ENCODE measurements at places on chromosomes 11 and 22.

DNA sequence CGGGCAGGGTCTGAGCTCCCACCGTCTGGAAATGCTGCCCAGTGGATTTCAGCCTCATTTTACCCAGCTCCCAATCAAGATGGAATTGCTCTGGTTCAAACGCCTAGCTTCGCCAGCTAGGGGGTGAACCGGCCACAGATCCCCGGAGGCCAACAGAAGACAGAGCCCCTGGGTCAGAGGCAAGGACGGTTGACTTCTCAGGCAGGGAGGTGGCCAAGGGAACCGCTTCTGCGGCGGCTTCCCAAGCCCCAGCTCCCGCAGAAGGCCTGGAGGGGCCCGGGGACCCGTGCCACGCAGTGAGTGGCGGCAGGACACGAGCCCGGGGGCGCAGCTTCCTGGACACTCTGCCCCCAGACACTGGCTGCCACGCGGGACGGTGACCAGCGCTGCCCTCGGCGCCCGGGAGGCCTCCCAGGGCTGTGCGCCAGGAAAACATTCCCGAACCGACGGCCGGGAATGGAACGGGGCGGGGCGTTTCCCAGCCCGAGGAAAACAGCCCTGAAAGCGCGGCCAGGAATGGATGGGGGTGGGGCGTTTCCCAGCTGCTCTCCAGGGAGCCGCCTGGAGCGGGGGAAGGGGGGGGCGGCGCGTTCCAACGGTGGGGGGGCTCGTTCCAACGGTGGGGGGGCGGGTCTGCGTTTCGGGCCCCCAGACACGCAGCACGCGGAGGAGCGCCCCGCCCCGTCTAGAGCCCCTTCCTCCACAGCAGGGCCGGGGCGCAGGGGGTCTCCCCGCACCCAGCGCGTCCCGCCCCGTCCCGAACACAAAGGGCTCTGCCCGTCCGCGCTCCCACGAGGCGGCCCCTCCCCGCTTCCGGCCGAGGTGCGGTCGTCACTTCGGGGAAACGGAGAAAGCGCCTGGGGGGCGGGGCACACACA lies 13.5 kb upstream of the B4GALNT4 start:
- DNase-seq: peak; percentile 61

- DNase-seq: no peak
These were observed 46.5 kb upstream of the SORL1 start for GRCh38 chr11:121405646-121406045.

GRCh38 chr22:45583504-45583903 lies 80.8 kb downstream of the FBLN1 start:
- no peak for DNase-seq

DNA sequence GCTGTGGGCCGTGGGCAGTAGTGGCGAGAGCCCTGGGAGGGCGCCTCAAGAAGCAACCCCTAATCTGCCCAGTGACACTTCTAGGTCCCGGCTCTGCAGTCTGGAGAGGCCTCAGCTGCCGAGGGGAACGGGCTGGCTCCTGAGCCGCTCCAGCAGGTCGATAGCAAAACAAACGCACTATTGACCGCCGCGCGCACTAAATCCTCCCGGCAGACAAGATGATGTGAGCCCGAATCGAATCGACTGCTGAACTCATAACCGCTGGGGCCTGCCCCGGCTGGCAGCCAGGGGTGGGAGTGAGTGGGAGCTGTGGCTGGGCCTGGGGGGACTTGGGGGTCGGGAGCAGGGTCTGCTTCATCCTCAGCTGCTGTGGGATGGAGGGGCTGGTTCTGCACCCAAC lies 36.1 kb downstream of the FLRT1 start:
- no peak for DNase-seq

- no peak for DNase-seq
These were observed 1.4 kb downstream of the MED15 start for GRCh38 chr22:20508815-20509271.

GRCh38 chr22:41181349-41182241 lies 23.5 kb upstream of the L3MBTL2 start:
- no peak for DNase-seq

DNA sequence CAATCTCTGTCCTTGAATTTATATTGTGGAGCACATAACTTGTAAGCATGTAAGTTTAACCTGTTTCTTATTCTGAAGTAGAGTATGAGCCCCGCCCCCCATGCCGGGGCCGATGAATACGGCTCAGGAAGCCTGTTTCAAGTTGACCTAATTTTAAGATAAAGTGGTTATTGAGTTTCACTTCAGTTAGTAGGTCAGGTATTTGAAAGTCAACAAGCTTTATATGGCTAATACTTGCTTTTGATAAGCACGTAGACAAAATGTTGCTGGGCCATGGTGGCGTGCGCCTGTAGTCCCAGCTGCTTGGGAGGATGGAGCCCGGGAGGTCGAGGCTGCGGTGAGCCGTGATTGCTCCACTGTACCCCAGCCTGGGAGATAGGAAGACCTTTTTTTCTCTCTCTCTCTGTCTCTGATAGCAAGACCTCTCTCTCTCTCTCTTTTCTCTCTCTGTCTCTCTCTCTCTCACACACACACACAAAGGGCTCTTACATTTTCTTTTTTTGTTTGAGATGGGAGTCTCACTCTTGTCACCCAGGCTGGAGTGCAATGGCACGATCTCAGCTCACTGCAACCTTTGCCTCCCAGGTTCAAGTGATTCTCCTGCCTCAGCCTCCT lies 14.4 kb downstream of the YWHAH start:
- no peak for DNase-seq

DNA sequence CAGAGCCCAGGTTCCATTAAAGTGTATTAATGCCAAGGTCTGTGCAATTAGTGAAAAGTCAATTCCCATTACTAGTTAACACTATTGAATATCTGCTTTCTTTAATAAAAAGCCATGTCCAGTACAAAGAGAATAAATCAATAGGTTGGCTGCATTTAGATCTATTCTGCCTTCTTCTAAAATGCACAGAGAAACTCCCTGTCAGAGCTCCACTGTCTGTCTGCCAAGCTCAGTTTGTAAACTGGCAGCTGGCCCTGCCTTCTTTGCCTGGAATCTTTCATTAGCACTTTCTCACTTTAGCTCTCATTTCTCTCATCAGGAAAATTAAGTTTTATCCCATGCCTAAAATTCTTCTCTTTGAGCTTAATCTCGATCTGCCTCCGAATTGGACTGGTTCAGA lies 35.6 kb downstream of the ARL14EP start:
- no peak for DNase-seq

- DNase-seq: no peak
These were observed 39.9 kb upstream of the BLID start for GRCh38 chr11:122155765-122156527.

DNA sequence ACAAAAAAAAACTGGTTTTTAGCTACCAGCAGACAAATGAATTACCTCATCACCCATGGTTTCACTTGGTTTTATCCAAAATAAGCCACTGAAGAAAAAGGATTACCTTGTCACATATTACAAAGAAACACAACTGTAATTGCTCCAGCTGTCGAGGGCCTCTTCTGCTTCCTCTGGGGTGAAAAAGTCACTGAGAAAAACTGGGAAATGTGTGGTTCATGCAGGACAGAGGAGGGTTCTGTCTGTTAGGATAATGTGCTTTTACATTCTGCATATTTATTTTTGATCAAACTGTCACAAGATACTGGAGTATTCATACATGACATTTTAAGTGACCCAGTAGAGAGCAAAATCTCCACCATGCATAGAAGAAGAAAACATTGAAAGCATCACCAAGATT lies 211.7 kb downstream of the NAV2 start:
- no peak for DNase-seq

- DNase-seq: no peak
These were observed 42.9 kb downstream of the INSC start for GRCh38 chr11:15157606-15158137.

DNA sequence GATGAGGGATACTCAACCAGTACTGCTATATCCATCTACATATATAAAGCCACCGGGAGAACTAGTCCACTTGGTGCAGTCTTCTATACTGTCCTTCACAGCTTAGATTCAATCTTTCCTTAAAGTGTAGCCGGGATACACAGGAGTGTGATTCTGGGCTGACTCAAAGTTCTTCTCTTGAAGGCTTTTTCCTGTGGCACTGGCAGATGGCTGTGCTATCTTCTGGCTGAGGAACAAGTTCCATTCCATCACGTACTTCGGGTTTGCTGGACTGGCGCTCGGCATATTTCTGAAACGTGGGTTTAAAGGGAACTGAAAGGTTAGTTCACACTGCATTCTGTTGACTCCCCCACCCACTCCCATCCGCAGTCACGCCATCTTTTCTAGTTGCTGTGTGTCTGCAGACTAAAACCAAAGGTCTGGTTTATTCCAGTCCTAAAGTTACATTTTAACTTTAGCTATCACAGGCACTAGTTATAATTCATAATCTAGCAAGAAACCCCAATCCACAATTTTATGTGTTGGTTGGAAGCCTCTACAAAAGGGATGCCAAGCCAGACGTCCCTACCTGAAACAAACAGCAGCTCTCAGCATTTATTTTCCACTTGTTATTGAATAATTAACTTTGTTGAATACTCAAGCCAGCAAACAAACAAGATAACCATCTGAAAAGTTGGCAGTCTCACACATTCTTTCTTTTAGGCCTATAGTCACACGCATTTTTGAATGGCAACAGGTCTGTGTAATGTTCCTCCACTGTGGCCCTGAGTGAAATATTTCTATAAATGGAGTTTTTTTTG lies 7.5 kb upstream of the C11orf65 start:
- no peak for DNase-seq

DNA sequence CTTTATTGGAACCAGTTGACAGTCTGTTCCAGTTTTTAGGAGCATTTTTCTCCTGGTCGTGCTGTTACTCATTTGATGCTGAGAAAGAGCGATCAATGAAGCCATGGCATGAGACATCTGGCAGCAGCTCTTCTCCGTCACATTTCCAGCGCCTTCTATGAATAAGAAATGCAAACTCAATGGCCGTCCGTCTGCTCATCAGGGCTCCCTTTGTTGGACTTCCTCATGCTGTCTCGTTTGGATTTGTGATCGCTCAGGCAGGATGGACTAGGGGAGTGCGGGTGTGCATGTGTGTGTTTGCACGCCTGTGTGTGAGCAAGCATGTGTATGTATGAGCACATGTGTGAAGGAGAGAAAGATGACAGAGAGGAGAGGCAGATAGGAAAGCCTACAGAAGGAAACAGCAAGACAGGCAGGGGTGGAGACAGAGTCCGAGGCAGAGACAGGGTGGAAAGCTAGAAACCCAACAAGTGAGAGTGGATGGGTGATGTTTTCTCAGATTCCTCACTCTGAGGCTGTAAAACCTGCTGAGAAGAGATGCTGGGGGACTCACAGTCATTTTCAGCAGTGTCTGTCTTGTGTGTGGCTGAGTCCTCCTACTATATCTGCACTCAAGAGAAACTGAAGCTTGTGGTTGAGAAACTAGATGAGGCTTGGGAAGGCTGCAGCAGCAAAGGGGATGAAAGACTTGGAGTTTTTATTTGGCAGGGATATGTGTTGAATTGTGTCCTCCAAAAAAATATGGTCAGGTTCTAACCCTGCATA lies 56.0 kb upstream of the CLMP start:
- DNase-seq: peak; percentile 14

DNA sequence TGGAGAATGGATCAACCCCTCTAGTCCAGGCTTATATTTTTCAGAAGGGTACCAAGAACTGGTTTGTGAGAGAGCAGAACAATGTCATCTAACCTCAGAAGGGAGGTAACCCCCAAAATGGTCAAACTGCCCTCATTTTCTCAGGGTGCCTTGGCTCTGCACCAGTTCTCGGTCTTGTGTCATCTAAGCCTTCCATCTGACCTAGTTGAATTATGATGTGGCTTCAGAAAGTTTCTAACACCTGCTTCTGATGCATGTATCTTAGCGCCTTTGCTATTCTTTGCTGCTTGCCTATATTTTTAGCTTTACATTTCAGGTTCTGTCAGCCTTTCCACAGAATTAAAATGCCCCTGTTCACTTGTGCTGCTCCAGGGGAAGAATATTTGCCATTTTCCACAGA lies 91.7 kb upstream of the E2F8 start:
- no peak for DNase-seq

Data from NCI-H446 (cell line).